Activated naive CD8-positive, alpha-beta T cell treated with anti-CD3 and anti-CD28 coated beads, Interleukin-2, amount 50 U/mL, for 16 hours (primary cell): ENCODE measurements at places on chromosomes 2 and 18.

DNA sequence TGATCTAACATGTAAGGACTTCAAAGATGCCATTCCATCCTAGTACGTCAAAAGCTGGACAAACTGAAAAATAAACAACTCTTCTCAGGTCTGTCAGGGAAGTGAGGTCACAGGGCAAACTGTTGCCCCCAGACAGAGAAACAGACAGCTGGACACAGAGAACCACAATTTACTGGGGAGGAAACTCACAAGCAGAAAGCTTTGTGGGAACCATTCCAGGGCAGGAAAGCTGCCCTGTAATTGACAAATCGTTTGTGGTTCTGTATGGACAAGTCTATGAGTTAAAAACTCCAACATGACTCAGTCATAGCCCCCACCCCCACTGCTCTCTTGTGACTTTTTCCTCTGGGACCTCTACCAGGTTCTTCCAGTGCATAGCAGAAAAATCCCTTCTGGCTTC lies 28.4 kb downstream of the MCEE start:
- no peak for DNase-seq

DNA sequence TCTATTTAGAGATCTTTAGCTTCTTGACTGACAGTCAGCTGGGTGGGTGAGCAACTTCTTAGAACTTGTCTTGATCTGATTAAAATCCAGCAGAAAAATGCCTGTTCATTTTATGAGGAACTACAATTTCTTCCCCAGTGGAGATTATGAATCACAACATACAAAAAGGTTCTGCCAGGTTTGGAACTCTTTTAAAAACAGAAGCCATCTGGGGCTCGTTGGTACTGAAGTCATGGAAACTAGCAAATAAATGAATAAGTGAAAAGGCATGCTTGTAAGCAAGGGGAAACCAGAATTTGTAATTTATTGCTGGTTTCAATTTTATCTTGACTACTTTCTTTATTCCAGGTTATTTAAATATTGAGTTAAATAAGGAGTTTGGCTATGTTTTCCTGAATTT lies 767.4 kb downstream of the MBD2 start:
- no peak for DNase-seq

DNA sequence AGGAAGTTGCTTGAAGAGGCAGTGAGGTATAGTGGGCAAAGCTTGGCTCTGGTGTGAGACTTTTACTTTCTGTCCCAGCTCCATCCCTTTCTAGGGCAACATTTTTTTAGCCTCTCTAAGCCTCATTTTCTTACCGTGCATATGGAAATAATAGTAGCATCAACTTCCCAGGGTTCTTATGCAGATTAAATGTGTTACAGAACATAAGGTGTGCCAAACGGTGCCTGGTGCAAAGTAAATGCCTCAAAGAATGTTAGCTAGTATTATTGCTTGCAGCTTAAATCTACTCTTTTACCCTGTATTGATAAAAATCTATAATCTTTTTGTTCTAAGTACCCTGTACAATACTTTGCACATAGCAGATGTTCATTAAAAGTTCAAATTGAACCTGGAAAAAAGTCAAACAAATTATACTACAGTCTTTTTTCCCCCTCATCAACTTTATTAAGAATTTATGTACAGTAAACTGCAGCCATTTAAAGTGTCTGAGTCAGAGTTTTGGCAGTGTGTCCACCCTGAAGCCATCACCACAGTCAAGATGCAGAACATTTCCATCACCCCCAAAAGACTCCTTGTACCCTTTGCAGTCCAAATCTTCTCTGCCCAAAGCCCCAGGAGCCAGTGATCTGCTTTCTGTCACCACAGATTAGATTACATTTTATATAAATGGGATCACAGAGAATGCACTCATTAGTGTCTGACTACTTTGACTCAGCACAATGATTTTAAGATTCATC lies 10.6 kb downstream of the MAPRE2 start:
- no peak for DNase-seq

DNA sequence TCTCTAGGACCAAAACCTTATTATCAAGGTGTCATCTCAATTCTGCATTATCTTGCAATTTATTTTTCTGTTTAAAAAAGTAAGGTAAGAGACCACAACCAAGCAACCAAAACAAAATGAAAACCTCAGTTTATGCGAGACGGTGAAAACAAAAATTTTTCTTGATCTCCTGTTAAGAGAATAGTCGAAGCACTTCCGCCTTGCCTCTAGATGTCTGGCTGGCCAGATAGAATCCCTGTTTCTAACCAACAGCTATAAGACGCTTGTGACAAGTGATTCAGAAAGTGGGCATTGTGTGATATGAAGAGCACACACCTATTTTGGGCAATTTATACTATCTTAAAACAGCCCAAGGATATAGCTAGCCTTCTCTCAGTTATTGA lies 51.2 kb downstream of the MGAT5 start:
- DNase-seq = no peak

- DNase-seq = no peak
These were observed 729.6 kb upstream of the ZNF804A start for GRCh38 chr2:183868707-183869106.

- DNase-seq = no peak
These were observed 77.0 kb downstream of the PDCL3 start for GRCh38 chr2:100639588-100640390.

- no peak for DNase-seq
These were observed 69.5 kb downstream of the EVA1A start for GRCh38 chr2:75491129-75491753.

DNA sequence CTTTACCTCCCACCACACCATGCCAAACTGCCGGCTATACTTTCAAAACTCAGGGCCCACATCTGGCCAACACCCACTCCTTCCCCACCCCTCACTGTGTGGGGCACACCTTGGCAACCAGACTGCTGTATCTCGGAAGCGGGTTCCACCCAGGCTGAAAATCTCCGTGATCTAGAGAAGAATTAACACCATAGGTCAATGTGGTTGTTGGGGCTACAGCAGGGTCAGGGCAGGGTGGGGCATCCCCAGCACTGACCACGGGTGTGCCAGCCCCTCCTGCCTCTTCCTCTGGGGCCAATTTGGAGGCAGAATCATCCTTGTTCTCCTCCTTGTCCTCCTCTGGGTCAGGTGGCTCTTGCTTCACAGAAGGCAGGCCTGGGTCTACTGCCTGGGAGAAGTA lies 6.3 kb upstream of the CFAP53 start:
- DNase-seq = no peak

- DNase-seq = no peak
These were observed at the start of gene CAVIN2 for GRCh38 chr2:191846515-191847476. TSS of gene CAVIN2 (minus strand) at chr2:191847088. CDS start at chr2:191846925, 163 bp downstream.

DNA sequence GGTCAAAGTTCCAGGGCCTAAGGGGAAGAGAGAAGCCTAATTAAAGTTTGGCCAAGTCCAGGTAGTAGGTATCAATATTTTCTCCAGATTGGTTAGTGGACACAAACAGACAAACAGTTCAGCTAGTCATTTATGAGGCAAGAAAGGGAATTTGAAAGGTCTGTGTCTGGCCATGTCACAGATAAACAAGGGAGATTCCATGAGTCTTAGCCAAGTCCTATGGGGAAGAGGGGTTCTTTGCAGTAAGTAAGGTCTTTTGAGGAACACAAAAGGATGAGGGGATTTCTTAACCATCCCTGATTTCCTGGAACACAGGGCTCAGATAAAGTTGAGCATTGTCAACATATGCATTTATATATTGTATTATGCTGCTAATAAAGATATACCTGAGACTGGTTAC lies 310.8 kb downstream of the PLCL1 start:
- DNase-seq = no peak
